ENCODE measurements at places on chromosomes 7 and 10.

DNA sequence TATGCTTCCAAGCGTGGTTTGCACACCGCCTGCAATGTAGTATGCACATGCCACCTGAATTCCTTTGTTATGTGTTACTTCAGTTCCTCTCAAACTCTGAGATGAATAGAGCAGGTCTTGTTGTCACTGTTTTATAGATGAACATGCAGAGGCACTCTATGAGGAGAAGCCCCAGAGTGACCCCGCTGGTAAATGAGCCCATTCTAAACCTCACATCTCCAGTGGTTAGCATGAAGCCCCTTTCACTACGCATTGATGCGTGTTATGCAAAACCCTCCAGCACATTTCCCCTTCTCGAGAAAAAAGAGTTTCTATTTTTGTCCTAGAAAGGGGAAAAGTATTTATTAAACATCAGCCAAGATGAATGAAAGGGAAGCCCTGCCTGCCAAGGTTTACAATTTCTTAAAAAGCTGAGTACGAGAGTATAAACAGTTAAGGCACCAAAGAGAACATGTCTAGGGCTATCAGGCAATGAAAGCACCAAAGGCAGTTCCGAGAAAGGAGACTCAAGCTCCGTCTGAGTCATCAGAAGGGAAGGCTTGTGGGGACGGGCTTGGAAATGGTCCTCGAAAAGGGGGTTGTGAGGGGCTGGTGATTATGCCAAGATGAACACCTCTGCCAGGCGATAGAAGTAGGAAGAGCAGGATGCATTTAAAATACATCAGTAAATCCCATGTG, 58.7 kb upstream of the PFKP start:
- no peak for DNase-seq

GRCh38 chr10:2963889-2964631, 103.3 kb upstream of the PFKP start:
- no peak for DNase-seq

GRCh38 chr7:47218378-47219176, 363.3 kb downstream of the TNS3 start:
- DNase-seq, result no peak

DNA sequence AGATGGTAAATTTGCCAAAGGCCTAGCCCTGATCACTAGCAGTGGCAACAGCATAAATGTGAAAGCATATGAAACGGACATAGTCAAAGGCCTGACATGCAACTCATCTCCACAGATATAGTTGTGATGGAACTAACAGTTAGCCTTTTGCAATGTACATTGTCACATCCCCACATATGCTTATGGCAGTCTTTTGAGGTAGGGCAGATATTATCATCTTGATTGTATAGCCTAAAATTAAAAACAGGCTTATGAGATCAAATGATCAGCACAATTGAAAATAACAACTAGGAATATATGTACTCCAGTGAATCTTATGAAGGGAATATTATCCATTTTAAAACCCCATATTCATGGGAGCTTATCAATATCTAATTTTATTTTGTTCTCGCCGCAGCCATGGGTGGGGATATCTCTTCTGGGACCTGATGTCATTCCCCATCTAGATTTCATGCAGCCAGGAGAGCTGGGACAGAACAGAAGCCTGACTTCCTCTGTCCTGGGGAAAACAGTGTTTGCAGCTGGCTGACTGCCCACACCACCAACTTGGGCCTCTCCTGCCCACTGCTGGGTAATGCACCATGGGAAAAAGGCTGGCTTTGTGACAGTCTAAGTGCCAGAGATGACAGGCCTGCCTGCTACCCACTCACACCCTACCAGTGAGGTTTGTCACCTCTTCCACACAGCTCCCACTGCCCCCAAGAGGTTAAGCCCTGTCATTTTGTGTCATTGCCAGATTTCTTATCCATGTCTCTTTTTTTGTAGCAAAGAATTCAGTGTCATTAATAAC, 180.2 kb upstream of the FZD1 start:
- DNase-seq, result no peak

DNA sequence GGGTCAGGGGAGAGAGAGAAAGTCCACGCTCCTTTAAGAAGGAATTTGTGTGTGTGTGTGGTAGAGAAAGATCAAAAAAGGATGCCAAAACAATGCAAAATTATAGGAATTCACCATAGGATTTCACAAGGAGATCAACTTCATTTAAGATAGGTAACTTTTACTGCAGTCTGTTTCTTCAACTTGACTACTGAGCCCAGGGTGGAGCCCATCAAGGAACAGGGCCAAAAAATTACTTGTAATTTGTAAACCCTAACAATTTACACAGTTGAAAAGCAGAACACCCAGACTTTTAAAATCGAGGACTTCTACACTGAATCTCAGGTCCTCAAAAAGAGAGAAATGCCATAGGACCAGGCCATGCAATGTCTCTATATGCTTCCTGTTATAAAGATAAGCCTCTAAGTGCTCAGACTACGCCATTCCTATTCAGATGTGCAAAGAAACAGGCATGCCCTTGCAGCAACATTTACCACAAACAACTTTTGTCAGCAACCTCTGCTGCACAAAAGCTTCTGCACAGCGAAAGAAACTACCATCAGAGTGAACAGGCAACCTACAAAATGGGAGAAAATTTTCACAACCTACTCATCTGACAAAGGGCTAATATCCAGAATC, 10.6 kb upstream of the GIMAP4 start:
- DNase-seq, result no peak

DNA sequence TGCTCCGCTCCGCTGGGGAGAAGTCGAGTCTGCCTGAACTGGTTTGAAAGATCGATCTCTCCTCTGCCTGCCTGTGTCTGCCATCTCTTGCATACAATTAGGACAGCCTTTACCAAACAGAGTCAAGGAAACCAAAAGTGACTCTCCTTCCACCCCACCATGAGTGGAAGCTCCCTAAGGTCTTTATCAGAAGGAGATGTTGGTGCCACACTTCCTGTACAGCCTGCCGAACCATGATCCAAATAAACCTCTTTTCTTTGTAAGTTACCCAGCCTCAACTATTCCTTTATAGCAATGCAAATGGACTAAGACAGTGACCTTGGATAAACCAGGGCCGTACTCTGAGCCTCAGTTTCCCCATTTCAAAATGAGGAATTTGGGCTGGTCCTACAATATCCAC, 106.3 kb upstream of the GDF10 start:
- DNase-seq, result no peak

DNA sequence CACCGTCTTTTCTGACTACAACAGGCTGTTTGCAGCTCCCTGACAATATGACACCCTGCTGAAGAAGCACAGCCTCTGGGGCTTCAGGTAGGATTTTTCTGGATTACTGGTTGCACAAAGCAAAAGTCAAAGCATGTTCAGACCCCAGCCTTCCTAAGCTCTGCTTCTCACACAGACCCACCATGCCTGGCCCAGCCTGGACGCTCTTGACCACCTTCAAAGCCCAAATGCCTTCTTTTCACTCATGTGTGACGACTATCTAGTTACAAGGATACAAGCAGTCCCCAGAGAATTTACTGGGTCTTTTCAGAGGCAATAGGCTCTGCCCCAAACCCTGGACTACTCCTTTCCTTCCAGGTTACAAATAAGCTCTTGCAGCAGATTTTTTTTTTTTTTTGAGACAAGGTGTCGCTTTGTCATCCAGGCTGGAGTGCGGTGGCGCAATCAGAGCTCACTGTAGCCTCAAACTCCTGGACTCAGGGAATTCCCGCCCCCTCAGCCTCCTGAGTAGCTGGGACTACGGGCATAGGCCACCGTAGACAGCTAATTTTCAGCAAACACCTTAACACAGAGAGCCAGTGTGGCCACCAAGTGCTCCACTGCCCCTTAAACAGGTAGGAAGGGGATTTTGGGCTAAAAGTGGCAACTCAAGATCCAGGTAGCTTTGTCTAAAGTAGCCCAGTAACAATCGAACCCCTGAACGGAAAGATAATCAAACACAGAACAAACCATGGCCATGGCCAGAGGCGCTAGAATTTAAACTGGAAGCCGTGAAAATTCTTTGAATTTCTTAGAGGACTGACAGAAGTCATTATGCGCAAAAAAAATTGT, 16.2 kb downstream of the SVIL start:
- DNase-seq, result no peak

DNA sequence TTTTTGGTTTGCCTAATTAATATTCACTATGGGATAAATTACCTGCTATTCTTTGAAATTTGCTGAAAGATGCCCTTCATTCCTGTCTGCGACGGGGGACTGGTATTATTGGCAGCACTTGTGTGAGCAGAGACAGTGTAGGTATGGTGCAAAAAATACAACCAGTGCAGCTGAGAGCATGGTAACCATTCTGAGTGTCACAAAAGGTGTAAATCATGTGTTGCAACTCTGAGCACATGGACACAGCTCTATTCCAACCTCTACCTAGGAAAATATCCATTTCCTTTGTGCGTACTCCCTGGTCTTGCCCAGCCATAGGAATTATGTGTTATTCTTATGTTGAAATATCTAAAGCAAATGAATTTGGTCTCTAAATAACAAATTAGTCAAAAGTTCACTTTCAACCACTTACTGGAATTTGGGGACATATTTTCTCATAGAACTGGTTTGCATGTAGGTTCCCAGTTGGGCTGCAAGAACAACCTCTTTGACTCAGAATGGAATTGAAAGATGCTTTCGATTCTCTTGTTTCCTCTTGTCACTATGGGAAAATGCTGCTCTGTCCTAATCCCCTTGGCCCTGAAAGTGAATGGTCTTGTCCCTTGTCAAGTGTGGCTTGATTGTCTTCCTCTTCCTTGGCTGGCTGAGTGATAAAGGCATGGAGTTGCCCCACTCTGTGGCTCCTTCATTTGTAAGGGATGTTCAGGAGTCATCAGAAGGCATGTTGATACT, 57.0 kb downstream of the CELF2 start:
- DNase-seq, result no peak

GRCh38 chr10:113093188-113094113, 143.4 kb downstream of the TCF7L2 start:
- no peak for DNase-seq

- no peak for DNase-seq
Observed at GRCh38 chr7:20503278-20503950, 112.1 kb upstream of the ABCB5 start.

GRCh38 chr7:143148651-143149050, 16.8 kb downstream of the PIP start:
- DNase-seq, result no peak

DNA sequence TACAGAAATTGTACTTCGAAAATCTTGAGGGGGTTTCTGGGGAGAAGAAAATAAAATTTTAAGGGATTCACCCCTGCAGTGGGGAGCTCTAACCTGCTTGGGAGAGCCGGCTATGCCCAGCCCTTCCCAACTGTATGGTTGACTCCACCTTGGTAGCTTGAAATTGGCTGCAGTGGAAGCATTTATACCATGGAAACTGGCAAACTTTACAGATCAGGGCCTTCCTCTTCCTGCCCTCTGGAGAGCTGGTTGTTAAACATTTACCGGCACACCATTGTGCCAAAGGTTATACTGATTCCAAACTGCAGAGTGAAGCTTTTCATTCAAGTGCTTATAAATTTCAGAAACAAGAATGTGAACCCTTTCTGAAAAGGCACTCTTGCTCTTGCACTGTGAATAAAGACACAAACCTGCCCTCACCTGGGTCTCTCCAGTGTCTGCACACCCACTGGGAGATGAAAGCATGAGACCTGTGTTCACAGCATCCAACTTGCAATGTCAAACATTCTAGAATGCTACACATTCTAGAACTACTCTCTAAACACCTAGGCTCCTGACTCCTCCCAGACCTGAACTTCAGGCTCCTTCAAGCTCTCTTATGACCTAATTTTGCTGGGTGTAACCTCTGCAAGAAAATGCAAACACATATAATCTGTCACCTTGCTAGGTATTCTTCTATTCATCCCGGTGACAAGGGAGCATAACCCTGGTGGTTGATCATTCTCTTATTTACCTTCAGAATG, 44.7 kb downstream of the ABLIM1 start:
- no peak for DNase-seq

DNA sequence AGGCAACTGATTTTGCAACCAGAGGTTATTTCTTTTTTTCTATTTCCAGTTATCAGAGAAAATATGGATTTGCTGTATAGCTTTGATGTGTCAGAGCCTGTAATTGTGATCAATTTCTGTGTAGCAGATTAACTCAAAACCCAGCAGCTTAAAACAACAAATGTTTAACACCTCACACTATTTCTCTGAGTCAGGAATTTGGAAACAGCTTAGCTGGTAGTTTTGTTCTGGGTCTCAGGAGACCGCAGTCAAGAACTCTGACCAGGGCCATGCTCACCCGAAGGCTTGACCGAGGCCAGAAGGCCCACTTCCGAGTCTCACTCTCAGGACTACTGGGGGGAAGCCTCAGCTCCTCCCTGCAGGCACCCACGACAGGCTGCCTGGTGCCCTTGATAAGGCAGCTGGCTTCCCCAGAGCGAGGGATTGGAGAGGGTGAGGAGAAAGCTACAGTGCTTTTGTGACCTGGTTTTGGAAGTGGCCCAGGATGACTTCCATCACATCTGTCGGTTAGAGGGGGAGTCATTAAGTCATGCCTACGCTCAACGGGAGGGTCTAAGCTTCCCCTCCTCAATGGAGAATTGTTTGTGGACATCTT, 105.7 kb upstream of the SHH start:
- no peak for DNase-seq

DNA sequence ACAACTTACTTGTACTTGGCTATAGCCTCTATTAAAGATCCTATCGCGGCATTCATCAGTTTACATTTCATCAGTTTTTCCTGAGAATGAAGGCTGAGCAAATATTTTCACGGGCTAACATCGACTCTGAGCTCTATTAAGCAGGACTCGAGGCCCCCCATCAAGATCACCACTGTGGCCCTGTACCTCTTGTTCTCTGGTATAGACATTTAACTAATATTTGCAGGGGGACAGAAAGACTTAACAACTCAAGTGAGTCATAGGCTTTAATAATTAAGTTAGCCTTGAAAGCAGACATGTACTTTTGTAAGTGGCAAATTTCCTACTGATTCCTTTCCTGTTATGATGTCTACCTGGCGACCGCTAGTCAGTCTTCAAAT, 45.4 kb downstream of the DOCK4 start:
- no peak for DNase-seq

DNA sequence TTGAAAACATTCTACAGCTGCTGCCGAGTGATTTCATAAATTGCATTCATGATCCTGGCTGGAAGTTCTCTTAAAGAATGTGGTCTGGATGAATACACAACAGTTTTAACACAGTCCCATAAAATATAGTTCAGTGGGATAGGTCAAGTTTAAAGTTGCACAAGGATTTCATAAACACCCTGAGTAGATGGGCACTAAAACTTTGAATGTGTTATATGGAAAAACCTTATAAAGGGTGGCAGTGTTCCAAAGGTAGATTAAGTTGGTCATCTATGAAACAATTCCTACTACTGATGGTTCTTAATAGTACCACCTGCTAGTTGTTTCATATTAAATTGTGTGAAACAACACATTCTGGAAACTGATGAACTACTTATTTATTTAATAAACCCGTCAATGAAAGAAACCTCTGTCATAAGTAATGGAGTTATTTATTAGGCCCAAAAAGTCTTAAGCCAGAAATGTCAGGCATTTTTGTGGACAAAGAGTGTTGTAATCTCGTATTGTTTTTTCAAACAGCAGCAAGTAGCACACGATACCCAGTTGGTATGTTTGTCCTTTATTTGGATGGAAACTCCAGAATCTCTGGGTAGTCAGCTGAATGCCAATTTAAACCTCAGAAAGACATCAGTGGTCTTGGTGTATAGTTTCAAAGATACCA, 14.3 kb upstream of the RPA3 start:
- no peak for DNase-seq

GRCh38 chr7:144386741-144387140, 16.8 kb downstream of the NOBOX start:
- no peak for DNase-seq

All from D341Med (cell line).